ENCODE measurements at places on chromosomes 7 and 10. TPM values are rescaled to one million over a fixed set of nuclear protein-coding genes. Genes with fewer than 3 reads are reported as not detected.

SLC26A3 gene
- total RNA-seq: not detected

DYDC2 gene
- not detected for total RNA-seq

NPFFR1 gene
- not detected for total RNA-seq

NEURL1 gene
- total RNA-seq: 0.28 TPM

MYL10 gene
- not detected for total RNA-seq

H2BK1 gene
- total RNA-seq: not detected

DPYSL4 gene
- total RNA-seq: 7.2 TPM

OR6V1 gene
- not detected for total RNA-seq

HNRNPF gene
- total RNA-seq: 276 TPM

ZNF316 gene
- 6.1 TPM for total RNA-seq

PRTFDC1 gene
- total RNA-seq: 17.9 TPM

LRRC17 gene
- 280 TPM for total RNA-seq

NDUFA5 gene
- 14.4 TPM for total RNA-seq

ETV1 gene
- 21.1 TPM for total RNA-seq

STEAP4 gene
- not detected for total RNA-seq

CREB5 gene
- total RNA-seq: 11.1 TPM

FFAR4 gene
- not detected for total RNA-seq

CPED1 gene
- 96.8 TPM for total RNA-seq

C10orf67 gene
- total RNA-seq: 0.18 TPM

NCF1 gene
- not detected for total RNA-seq

SFRP4 gene
- not detected for total RNA-seq

CPA2 gene
- total RNA-seq: not detected

NUTM2D gene
- total RNA-seq: 0.56 TPM

HOXA3 gene
- total RNA-seq: 0.90 TPM

NEUROD6 gene
- total RNA-seq: not detected

PITX3 gene
- not detected for total RNA-seq

ITPRID1 gene
- not detected for total RNA-seq

LIPJ gene
- total RNA-seq: not detected

TMEM270 gene
- not detected for total RNA-seq

DDX21 gene
- total RNA-seq: 109 TPM

OPN1SW gene
- total RNA-seq: not detected

STEAP1B gene
- 21.1 TPM for total RNA-seq

PIK3CG gene
- under 0.01 TPM for total RNA-seq

CRPPA gene
- total RNA-seq: 1.3 TPM

VAX1 gene
- not detected for total RNA-seq

TFEC gene
- 0.28 TPM for total RNA-seq

CLEC2L gene
- total RNA-seq: not detected

PRKG1 gene
- total RNA-seq: 18.3 TPM

SLC13A4 gene
- not detected for total RNA-seq

Measured in IMR-90 (cell line).